ENCODE measurements at places on chromosomes 11 and 22.

GRCh38 chr11:14148653-14149273, 186.2 kb downstream of the SPON1 start:
- no peak for DNase-seq

- no peak for DNase-seq
Measured at GRCh38 chr11:8767466-8768142, 85.0 kb downstream of the RPL27A start.

DNA sequence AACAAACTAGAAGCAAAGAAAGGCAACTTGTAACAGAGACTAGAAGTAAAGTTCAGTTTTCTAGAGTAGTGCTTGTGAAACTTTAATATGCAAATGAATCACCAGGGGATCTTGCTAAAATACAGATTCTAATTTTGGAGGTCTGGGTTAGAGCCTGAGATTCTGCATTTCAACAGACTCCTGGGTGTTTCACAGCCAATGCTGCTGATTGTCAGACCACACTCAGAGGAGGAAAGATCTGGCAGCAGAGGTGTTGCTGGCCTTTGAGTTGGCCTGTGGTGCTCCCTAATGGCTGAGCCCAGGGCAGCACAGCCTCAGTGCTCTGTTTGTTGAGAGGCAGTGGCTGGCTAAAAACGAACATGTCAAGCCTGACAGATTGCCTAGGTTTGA, 5.4 kb downstream of the CRY2 start:
- DNase-seq, result no peak

DNA sequence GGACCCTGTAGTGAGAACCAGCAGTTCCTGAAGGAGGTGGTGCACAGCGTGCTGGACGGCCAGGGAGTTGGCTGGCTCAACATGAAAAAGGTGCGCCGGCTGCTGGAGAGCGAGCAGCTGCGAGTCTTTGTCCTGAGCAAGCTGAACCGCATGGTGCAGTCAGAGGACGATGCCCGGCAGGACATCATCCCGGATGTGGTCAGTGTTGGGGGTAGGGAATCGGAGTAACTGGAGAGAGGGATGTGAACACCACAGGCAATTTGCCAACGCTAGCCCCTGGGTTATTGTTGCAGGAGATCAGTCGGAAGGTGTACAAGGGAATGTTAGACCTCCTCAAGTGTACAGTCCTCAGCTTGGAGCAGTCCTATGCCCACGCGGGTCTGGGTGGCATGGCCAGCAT, 19.9 kb downstream of the MADD start:
- no peak for DNase-seq

DNA sequence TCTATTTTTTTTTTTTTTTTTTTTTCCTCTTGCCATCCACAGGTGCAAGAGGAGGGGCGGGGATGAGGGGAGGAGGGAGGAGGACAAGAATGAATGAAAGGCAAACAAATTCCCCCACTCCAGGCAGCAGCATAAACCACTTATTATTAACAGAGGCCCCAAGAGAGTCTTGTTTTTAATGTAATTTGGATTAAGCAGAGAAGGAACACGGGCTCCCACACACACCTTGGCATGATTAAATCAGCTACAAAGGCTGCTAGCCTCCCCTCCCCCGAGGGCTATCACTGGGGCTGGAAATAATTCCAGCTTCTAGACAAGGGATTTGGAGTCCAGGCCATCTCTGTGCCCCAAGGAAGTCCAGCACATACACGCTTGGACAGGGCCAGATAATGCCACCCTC, 93.4 kb upstream of the DRD2 start:
- DNase-seq, result no peak
